ENCODE measurements at places on chromosomes 5 and 9.
A peak's percentile ranks its signal among the peaks of the same experiment; 100 is the strongest.

DNA sequence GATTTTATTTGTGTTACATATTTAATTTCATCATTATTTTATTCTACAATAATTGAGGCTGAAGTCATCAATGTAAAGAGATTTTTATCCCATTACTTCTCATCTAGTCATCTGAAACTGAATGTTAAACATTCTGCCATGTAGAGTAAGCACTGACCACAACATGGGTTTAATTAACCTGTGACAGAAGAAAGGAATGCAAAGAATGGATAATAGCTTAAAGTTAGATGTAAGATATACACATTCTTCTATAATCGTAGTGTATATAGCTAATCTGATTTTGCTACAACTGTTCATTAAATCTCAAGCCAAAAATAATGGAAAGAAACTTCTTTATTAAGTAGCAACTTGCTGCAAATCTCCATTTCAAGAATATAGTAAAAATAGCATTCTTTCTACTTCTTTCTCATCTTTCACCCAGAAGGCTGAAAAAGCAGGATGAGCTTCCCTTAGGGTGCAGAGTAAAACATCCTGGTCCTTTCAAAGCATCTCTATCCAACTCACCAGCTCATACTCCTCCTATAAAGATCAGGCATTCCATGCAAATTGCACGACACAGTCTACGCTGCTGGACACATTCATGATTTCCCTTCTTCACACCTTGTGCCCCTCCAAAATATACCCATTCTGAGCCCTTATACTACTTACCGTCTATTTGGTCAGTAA is 115.2 kb downstream of the EFNA5 start:
- DNase-seq, result no peak

GRCh38 chr5:181088289-181088688 is 42.7 kb downstream of the OR2V1 start:
- no peak for DNase-seq

GRCh38 chr5:74579215-74579614 is 61.3 kb downstream of the ENC1 start:
- peak; percentile 68 for DNase-seq

DNA sequence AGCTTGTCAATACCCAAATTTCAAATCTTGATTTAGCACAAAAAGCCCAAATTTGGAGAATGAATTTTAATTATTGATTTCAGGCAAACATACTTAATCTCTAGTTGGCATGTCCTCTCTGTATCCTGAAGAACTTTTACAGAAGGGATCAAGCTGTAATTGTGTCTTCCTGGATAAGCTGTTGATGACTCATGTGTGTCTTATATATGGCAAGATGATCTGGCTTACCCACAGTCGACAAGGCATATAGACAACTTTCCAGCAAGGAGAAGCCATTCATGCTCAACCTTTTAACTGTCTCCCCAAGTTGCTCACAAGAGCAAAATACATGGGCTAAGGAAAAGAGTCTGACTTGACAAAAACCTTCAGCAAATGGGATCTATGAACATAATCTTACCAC is 112.5 kb upstream of the SLCO6A1 start:
- DNase-seq, result no peak

- no peak for DNase-seq
Measured at GRCh38 chr5:96125231-96125891, 163.7 kb upstream of the ELL2 start.

GRCh38 chr5:174300118-174300940 is 254.8 kb downstream of the NSG2 start:
- no peak for DNase-seq

DNA sequence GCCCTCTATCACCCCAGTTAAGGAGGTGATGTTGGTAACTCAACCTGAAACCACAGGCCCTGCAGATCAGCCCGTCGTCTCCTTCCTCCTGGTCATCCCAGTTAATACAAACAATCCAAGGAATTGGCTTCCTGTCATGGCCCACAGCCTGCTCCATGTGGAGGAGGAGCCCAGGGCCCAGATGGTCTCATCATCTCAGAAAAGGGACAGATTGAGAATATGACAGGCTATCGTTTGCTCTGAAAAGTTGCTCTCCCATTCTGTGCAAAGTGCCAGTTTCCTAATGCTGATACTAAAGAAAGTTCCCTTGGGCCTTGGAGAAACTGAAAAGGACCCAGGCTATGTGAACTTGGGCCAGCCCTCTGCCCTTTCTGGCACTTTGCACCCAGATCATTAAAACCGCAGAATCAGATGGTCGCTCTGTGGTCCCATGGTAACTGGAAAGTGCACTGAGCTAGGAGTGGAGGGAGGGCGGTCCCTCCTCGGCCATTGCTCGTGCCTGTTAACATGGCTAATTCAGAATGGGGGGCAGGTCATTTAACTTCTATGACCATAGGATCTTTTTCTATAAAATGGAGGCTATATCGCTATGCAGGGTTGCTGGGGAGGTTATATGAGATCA is 675 bp upstream of the SPAAR start:
- no peak for DNase-seq

- no peak for DNase-seq
Measured at GRCh38 chr9:32554107-32554506, 1.7 kb upstream of the TOPORS start.

DNA sequence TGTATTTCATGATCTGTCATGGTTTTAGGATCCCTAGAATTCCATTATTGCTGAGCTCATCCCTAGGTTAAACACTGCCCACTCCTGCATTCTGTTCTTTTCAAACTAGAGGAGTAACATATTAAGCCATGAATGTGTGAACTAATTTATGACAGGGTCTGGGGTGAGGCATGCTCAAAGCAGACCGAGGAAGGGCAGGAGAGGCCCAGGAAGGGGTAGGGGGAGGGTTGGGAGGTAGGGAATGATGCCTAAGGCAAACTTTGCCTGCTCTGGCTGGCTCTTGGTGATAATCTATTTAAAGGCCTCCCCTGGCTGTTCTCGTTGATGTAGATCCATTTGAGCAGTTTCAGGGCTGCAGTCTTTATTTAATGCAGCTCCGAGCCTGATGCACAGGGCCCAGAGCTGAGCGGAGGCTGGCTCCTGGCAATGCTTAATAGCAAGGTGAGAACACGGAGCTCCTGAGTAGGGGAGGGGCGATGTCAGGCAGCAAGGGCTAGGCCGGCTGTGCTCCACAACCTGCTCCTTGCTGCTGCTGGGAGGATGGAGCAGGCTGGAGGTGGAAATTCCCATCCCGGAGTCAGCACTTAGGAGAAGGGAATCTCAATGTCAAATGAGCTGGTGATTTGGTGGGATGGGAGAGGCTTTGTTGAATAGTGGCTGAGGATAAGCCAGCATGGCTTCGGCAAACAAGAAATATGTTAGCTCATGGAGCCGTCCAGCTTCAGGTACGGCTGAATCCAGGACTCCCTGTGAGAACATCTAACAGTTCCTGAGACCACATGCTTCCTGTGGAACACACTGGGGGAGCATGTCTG is 73.2 kb upstream of the UNC5A start:
- DNase-seq, result no peak

DNA sequence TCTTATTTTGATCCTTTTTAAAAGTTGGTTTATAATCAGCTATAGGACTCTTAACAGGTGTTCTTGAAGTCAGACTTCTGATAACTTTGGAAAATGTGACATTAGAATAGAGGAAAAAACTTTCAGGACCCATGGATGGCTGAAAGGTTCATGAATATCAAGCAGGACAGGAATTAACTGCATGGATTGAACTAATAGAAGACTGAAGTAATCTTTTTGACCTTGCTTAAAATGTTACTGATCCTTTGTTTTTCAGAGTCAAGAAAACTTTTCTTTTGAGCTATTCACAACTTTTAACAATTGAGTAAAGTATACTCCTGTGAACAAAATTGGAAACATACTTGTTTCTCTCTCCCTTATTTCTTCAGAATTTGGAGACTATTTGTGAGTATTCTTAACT is 79.2 kb downstream of the PLK2 start:
- no peak for DNase-seq

DNA sequence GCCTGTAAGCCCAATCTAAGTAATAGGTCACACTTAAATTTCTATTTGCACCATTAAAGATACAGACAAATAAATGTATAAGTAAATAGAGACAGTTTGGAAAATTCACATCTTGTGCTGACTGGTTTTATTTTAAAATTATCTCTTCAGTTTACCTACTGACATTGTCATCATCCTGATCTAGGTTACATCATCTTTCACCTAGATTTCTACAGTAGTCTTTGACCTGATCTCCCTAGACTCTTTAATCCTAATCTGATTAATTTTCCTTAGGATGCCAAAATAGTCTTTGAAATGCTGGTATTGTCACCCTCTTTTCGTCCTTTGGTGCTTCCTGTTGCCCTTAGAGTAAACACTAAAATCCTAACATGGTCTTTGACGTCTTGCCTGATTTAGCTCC is 43.9 kb downstream of the NDUFS4 start:
- DNase-seq, result no peak

- no peak for DNase-seq
Measured at GRCh38 chr9:69996967-69997366, 46.7 kb upstream of the MAMDC2 start.

- DNase-seq, result no peak
Measured at GRCh38 chr5:95858023-95858461, 35.5 kb upstream of the GLRX start.

DNA sequence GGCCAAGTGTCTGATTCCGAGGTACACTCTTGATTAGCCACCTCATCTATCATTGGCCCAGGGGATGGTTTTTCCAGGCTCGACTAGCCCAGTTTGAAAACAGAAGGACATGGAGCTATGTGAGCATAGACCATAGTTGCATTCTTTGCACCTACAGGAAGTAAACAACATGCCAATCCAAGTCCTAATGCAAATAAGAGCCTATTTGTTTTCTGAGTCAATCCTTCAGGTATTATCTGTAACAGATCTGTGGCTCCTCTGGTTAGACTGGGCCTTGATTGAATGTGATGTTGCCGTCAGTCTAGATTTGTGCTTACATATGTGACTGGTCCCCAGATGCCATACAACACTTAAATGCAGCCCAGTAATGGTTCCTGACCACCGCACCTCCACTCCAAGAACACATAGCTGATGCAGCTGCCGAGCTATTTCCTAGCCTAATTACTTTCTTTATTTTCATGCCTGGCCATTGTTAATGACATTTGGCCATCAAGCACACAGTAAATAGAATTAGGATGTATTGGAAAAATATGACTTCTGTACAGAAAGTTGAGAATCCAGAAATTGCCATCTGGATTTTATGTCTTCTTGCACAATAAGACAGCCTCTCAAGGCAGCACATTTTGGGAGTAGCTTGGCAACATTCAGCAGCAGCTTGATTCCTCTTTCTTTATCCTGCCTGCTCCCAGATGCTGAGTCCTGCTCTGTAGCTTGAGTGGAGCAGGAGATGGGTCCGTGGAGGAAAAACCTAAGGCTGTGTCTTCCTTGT is 29.5 kb upstream of the ARHGAP26 start:
- DNase-seq, result no peak

- DNase-seq, result no peak
Measured at GRCh38 chr5:180665682-180666404, 16.4 kb upstream of the FLT4 start.

- DNase-seq, result no peak
Measured at GRCh38 chr9:86054695-86055094, 44.7 kb downstream of the GOLM1 start.

GRCh38 chr5:107389130-107389774 is 281.5 kb downstream of the EFNA5 start:
- no peak for DNase-seq

- DNase-seq, result peak; percentile 32
Measured at GRCh38 chr9:117555964-117556629, 141.2 kb upstream of the ASTN2 start.

DNA sequence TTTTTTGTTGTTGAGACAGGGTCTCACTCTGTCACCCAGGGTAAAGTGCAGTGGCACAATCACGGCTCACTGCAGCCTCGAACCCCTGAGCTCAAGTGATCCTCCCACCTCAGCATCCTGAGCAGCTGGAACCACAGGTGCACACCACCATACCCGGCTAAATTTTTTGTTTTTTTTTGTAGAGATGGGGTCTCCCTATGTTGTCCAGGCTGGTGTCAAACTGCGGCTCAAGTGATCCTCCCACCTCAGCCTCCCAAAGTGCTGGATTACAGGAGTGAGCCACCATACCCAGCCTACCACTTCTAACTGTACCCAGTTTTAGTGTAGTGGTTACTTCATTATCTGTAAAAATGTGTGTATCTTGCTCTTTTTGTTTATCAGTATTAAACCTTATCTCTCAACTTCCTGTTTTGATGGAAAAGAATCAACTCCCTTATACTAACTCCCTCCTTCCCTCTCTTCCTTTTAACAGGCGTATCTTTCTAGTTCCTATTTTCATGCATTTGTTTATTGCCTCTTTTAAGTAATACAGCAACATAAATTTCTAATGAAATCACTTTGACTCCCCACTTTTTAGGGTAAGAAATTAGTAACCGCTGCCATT is 33.1 kb downstream of the GRAMD2B start:
- DNase-seq, result no peak

- DNase-seq, result no peak
Measured at GRCh38 chr5:179967489-179967888, 59.8 kb upstream of the TBC1D9B start.

DNA sequence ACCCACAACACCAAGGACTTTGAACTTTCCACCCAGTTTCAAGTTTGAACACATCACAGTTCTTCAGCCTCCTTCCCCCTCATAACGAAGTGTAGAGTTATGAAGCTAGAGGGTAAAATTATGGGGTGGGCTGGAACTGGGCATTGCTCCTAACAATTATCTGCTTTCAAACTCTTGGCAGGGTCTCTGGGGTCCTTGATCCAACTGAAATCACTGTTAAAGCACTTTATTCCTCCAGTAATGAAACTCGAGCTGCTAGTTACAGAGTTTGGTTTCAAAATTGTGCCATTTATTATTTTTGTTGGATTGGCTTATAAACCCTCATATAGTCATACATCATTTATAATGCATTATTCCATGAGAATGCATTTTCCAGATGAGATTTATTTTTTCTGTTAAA is 158.5 kb downstream of the RGS3 start:
- DNase-seq, result no peak

DNA sequence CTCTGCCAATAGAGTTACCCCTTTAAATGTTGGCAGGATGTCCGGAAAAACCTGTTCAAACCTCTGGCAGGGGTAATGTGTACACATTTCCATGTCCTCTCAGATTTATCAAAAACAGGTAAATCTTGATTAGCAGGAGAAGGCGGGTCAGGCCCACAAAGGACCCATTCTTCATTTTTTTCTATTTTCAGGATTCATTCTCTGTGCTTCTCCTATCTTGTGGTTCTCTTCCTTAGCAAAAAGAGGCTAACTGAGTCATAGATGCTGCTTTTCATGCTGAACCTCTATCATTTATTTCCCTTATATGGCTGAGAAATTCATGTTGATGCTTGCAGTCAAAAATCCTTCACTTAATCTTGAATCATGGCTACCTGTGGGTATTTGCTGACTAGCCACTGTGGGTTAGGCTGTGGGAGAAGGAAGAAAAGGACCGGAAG is 112.7 kb upstream of the IQGAP2 start:
- no peak for DNase-seq

- DNase-seq, result no peak
Measured at GRCh38 chr5:77367741-77368140, 124.4 kb downstream of the WDR41 start.

GRCh38 chr5:180053061-180053602 is 18.4 kb downstream of the RNF130 start:
- DNase-seq, result no peak

- DNase-seq, result no peak
Measured at GRCh38 chr5:154713615-154714125, 41.5 kb upstream of the LARP1 start.

GRCh38 chr9:68551191-68551590 is 10.5 kb upstream of the TMEM252 start:
- DNase-seq, result no peak

- peak; percentile 27 for DNase-seq
Measured at GRCh38 chr5:154446195-154447088, 645 bp downstream of the SAP30L start.

Measured in stimulated activated CD4-positive, alpha-beta T cell treated with anti-CD3 and anti-CD28 coated beads, Interleukin-4, amount 100 ng/mL, for 48 hours (primary cell).